ENCODE measurements at places on chromosomes 13 and 19.

GRCh38 chr13:29621841-29622240, 26.4 kb upstream of the SLC7A1 start:
- DNase-seq = no peak

DNA sequence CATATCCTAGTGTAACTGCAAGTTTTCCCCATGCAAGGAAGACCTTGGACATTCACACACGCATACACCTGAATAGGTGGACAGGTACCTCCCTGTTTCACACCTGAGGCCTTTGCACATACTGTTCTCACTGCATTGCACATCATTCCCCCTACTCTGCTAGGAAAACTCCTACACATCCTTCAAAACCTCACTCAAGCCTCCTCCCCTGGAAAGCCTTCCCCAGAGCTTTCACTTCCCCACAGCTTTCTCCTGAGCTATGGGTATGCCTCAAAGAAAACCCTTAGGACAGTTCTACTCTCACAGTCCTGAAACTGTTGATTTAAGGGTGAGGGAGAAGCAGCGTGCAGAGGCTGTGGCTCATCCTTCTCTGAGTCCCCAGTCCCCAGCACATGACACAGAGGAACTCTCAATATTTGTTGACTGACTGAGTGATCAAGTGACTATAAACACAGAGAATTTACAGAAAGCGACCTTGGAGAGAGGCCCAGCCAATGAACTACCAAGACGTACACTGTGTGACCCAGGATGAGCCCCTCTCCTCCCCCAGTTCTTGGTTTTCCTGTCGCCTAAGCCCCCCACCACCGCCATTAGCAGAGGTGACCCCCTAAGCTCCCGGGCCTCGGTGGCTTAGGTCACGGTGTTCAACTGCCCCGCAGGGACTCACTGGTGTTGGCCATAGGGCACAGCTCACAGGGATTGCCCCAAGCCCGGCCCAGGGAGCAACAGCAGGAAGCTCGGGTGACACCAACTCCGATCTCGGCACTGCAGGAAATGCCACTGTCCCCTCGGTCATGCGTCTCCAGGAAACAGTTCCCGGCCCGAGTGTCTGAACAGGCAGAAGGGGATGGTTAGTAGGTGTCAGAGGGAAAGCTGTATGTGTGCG, 40.6 kb downstream of the FBN3 start:
- no peak for DNase-seq

GRCh38 chr19:8451885-8452284, 7.1 kb downstream of the HNRNPM start:
- no peak for DNase-seq

GRCh38 chr13:96020155-96020575, 33.0 kb downstream of the UGGT2 start:
- peak; percentile 18 for DNase-seq

GRCh38 chr13:75173457-75174356, 308.3 kb downstream of the TBC1D4 start:
- DNase-seq = no peak

DNA sequence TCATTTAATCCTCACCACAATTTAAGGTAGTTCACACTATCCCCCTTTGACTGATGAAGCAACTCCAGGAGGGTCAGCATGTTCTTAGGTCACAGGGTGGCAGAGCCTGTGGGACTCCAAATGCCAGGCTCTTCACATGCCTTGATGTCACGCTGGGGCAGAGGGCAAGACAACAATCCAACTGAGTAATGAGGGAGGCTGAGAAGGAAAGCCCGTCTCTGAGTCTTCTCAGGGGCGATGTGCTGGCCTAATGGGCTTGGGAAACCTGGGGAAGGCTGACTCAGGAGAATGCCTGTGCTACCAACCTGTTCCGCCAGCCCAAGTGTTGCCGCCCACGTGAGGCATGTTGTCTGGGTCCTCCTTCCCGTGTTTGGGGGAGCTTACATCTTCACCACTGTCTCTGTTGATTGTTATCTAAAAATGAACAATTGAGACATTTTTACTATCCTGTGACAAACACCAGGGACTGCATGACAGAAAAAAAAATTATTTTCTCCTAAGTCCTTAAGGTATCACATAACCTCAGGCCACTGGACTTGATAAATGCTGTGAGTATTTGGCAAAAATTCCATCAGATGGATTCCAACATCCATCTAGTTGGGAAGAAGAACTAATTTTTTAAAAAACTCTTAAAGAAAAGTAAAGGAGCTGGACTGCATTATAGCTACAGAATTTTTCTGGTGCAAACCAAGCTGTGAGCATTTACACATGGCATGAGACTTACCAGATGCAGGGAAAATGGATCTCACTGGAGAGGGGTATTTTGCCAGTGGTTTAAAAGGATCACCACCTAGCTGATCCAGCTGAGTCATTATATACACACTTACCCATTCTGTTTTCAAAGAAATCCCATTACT, 157.5 kb downstream of the RGCC start:
- no peak for DNase-seq

- DNase-seq = no peak
Observed at GRCh38 chr13:66994097-66994496, 236.0 kb downstream of the PCDH9 start.

DNA sequence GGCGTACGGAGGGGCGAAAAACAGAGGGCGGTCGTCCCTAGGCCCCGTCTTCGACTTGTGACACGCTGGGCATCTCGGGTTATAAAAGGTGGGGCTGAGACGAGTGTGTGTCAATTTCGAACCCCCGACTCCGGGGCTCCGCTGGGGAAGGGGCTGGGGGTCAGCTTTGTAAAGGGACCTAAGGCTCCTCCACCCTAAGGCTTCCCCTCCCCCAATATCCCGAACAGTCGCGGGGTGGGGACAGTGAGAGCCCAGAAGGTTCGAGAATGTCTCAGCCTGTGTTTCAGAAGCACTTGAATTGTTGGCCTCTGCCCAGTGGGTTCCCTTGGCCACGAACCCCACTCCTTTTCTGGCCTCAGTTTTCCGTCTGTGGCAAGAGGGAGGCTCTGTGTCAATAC, 450 bp downstream of the SELENOW start:
- no peak for DNase-seq

DNA sequence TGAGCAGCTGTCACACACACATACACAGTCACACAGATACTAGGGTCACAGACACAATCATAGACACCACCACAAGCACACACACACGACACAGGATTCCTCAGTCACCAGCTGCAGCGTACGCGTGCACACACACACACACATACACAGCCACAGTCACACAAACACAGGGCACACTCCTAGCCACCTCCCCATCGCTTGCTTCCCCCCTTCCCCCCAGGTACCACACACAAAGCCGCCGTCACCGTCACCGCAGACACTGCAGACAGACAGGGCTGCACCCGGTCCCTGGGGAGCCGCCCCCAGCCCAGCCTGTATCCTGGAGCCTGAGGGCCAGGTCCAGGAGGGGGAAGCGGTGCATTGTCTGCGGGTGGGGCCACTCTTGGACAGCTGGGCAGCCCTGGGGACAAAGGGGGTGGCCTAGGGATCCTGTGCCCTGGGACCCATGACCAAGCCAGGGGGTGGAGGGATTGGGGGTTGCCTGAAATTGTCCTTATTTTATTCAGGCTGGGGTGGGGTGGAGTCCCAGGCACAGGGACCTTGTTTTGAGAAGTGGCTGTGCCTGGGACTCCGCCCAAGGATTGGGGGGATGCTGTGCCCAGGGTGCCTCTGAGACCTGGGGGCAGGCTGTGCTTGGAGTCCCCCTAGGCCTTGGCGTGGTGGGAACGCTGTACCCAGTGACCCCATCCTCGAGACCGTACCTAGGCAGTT, 957 bp downstream of the NUMBL start:
- DNase-seq = no peak

DNA sequence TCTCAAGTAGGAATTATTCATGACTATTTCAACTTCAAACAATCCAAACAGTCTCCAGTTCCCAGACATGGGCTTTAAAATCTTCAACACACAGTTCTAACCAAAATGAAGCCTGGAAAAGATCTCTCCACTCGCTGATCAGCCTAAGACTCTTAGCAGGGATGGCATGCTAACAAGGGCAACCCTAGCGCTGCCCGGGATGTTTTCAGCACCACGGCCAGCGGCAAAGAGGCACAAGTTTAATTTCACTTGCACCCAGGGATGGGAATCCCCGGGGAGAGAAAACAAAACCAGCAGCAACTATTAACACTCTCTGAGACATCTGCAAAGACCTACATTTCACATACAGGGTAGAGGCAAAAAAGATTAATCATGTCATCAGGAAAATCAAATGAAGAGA, 43.0 kb downstream of the CACNA1A start:
- no peak for DNase-seq

DNA sequence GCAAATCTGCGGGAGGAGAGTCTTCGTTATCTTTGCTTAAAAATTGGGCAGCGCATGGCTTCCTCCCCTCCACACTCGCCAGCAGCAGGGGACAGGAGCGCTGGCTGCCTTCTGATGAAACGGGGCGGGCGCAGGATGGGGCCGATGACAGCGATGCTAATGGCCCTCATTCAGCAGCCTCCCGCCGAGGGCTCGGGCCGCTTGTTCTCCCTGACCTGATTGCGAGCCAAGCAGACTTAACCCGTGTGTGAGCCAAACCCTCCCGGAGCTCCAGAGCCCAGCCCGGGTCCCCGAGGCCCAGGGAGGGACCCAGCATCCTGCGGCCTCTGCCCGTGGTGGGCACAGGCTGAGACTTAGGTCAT, 90.3 kb downstream of the KDM4B start:
- DNase-seq = no peak

DNA sequence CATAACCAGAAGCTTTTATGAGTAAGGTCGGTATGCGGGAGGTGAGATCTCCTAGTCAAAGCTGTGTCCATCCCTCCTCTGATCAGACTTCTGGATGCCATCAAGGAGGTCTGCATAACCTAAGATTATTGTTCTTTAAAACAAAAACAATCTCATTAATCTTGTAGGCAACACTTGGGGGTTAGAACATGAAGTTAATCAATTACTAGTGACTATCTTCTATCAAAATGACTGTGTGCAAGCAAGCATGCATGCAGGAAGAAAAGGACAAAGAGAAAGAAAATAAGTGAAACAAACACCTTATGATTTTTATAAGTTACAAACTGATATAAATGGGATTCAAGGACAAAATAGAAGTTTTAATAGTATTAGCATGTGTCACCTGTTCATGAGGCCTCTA, 2435.9 kb upstream of the PCDH20 start:
- no peak for DNase-seq

GRCh38 chr13:65631078-65631477, 1599.1 kb downstream of the PCDH9 start:
- no peak for DNase-seq

GRCh38 chr13:41691274-41691673, 233.9 kb downstream of the RGCC start:
- no peak for DNase-seq

GRCh38 chr19:28027116-28027515, 1185.8 kb downstream of the UQCRFS1 start:
- DNase-seq = no peak

GRCh38 chr19:54461613-54462012, 2.0 kb downstream of the LENG9 start:
- no peak for DNase-seq

- no peak for DNase-seq
Observed at GRCh38 chr19:45975306-45976070, 1.8 kb upstream of the NOVA2 start.

DNA sequence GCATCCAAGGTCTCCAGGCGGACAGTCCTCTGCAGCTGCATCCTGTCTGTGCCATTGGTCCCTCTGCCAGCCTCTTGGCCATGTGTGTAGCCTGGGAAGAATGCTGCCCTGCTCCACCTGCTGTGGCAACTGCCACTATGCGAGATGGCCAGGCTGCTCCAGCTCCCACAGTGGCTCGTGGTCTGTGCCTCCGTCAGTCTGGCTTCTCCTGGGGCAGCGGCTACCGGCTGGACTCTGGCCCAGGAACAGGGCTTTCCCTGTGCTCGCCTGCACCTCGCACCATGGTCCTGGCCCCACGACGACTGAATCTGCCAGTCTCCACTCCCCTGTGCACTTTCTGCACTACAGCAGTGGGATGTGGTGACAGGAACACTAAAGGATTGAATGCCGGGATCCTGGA, 26.7 kb upstream of the FFAR2 start:
- no peak for DNase-seq

- DNase-seq = no peak
Observed at GRCh38 chr13:98977568-98978265, at the start of gene DOCK9. Gene DOCK9 (minus strand): TSS chr13:98978064. CDS start chr13:98977909, 155 bp downstream.

DNA sequence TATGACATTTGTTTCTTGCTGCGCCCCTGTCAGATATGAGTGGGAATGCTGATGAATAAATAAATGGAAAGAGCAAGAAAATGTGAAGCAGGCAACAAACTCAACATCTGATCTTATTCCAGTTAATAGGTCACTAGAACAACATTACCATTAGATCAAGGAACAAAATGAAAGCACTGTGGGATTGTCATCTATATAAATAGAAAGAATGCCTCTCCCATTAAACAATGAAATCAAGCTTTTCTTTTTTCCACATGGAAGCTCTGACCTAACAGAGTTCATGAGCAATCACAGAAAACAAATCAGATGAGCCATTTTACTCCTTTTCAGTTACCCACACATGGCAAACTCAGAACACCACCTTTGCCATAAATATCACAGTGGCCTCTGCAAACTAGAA, 354.8 kb downstream of the SUCLA2 start:
- DNase-seq = no peak

DNA sequence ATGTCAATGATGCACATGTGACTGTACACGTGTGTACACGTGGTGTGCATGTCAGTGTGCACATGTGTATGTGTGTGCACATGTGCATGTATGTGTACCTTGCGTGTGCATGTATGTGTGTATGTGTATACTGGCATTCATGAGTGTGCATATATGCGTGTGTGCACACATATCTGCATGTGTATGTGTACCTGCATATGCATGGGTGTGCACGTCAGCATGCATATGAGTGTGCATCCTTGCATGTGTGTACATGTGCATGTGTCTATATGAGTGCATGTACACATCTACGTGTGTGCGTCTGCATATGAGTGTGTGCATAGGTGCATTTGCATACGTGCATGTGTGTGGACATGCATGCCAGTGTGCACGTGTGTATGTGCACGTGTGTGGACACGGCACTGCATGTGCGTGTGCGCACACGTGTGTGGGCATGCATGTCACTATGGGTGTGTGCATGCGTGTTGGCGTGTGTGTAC, 48.5 kb downstream of the GADD45B start:
- no peak for DNase-seq

- no peak for DNase-seq
Observed at GRCh38 chr13:50599927-50600326, 243.6 kb downstream of the DLEU7 start.

DNA sequence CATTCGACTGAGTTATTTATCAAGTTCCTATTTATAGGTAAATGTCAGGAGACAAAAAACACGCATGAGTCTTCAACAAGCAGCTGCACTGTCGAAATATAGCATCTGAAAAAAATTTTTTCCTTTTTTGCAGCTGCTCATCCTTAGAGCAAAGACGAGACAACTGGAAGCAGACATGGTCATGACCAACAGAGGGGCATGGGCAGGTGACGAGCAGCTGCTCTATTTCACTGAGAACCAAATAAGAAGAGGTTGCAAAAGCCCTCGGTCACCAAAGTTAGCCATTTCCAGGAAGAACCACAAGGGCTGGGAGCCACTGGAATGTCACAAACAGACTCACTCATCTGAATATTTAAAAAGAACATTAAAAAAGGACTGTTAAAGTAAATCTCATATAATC, 22.2 kb downstream of the SOHLH2 start:
- no peak for DNase-seq
